ENCODE measurements at places on chromosomes 3 and 15. TPM values are rescaled to one million over a fixed set of nuclear protein-coding genes. Genes with fewer than 3 reads are reported as not detected.

Gene SLC51B
- not detected for polyA plus RNA-seq

- DNase-seq = no peak
These were observed 243.8 kb downstream of the ZNF621 start for GRCh38 chr3:40768536-40768935.

- DNase-seq = no peak
These were observed 243.8 kb upstream of the PEX5L start for GRCh38 chr3:180280555-180280954.

DNA sequence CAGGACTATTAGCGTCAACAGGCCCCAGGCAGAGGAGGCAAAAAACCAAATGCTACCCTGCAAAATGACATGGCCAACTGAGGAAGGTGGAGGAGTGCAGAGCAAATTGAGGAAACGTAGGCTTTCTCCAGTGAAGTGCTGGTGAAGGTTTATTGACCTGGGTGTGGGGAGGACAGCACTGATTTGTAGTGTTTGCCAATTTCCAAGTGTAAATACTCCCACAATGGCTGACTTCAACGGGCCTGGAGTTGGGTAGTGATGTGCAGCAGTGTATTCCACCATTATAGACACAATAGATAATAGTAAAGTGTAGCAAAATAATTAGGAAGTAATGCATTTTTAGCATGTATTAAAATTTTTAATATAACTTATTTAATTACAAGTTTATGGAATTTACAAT, 32.2 kb upstream of the TPM1 start:
- DNase-seq = no peak

- no peak for DNase-seq
These were observed 158.7 kb downstream of the SUCLG2 start for GRCh38 chr3:67495751-67496150.

Gene OR5H14
- polyA plus RNA-seq = not detected

DNA sequence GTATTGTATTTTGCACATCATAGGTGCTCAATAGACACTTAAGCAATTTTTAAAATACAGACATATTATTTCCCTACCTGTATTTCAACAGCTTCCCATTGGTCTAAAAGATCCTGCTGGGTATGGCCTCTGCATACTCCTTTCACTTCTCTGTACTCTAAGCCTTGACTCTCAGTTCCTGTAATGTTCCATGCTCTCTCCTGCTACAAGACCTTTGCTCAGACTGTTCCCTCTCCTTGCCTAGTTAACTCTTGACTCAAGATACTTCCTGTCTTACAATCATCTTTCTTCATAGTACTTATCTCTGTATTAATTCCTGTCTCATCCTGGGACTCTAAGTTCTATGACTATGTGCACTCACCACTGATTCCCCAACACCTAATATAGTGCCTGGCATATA, 1.7 kb downstream of the SCN11A start:
- no peak for DNase-seq

Gene ROPN1
- not detected for polyA plus RNA-seq

GRCh38 chr3:14118400-14119381, 6.0 kb downstream of the CHCHD4 start:
- no peak for DNase-seq

- DNase-seq = no peak
These were observed 136.4 kb downstream of the ZIC4 start for GRCh38 chr3:147269907-147270306.

- DNase-seq = no peak
These were observed 275.8 kb downstream of the SATB1 start for GRCh38 chr3:18149386-18149785.

GRCh38 chr3:115217678-115218451, 70.8 kb upstream of the ZBTB20 start:
- no peak for DNase-seq

- DNase-seq = no peak
These were observed 18.1 kb upstream of the KPNA4 start for GRCh38 chr3:160583451-160583850.

Gene SERPINI2
- 0.04 TPM for polyA plus RNA-seq

GRCh38 chr3:177606891-177607290, 409.6 kb upstream of the TBL1XR1 start:
- DNase-seq = no peak

DNA sequence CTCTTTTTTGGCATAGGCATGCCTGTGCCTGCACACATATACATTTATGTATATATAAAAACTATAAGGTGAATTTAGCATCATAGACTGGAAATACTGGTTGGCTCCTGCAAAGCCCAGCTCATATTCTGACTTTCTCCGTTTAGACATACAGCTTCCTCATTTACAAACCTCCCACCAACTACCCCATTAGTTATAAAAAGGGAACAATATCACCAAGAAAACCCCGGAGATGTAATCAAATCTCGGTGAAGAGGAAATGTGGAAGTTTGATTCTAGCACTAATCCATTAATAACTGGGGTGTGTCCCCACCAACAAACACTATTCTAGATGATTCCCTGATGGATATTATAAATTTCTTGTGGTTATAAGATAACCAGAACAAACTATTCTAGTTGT, 517.7 kb upstream of the TBL1XR1 start:
- no peak for DNase-seq

DNA sequence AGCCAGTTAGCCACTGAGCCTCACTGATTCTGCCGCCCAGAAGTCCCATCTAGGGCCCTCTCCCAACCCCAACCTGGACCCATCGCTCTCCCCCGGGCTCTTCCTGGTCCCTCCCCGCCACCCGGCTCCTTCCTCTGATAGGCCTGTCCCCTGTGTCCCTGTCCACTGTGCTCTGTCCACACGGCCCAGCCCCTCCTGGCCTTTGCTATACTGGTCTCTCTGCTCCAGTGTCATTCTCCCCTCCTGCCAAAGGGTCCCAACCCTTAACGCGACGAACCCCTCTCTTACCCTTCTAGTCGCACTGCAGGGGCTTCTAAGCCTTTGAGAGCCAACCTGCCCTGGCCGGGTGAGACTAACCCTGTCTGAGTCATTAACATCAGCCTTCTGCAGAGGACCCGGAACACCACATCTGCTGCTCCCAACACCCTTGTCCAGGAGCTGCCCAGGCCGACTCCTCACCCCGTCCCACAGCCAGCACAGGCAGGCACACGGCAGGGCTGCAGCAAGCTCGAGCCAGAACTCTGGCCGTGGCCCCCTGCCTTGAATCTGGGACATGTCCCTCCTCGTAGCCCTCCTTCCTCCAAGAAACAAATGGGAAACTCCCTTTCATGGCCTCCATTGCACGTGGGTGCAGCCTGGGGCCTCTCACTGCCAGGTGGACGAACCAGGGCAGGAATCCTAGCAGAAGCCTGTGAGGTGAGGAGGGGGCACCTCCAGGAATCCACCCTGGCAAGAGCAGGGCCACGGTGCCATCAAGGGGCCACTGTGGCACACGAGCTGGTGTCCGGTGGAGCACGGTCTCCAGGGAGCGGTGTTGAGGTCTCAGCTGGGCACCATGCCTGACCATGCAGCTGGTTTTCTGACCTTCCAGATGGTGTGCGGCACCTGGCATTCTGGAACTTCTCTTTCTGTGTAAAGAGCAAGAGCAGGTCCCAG, 140.9 kb upstream of the IQSEC1 start:
- DNase-seq = peak; percentile 26

Gene TTC21A
- 1.00 TPM for polyA plus RNA-seq

Gene ZPLD1
- not detected for polyA plus RNA-seq

- DNase-seq = no peak
These were observed 22.6 kb downstream of the USP50 start for GRCh38 chr15:50523851-50524251.

Gene IMPG2
- 0.09 TPM for polyA plus RNA-seq

DNA sequence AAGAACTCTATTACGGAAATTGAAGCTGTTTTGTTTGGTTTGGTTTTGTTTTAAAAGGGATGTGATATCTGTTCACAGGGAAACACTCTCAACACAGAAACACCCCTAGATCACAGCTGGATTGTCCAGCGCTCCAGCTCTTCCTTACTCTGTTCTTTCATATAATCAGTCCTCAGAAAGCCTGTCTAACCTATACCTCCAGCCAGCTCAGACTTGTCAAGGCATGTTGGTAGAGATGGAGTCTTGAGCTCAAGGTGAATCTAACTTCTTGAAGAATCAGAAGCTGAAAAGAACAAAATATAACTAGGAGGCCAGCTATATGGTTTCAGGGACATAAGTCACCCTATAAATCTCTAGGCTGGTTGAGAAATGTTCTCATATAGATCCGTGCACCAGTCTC, 110.2 kb upstream of the EPHA3 start:
- DNase-seq = no peak

DNA sequence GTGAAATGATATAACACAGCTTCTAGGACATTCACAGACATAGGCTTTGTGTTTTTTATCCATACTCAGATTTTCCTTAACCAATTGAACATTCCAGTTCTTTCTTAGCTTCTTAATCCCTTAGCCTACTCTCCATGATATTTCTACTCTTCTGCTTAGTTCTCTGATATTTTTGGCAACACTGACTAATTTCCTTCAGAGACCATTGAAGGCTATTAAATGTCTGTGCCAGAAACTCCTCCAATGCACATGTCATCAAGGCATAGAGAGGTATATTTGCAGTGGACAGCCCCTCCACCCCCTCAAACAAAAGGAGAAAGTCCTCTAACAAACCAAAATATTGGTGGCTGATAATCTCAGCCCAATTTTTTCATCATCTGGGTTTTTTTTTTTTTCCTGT, 105.9 kb upstream of the TSC22D2 start:
- no peak for DNase-seq

GRCh38 chr3:120440762-120441161, 10.0 kb downstream of the FSTL1 start:
- no peak for DNase-seq

- DNase-seq = no peak
These were observed 90.6 kb downstream of the RSL24D1 start for GRCh38 chr15:55106155-55106554.

DNA sequence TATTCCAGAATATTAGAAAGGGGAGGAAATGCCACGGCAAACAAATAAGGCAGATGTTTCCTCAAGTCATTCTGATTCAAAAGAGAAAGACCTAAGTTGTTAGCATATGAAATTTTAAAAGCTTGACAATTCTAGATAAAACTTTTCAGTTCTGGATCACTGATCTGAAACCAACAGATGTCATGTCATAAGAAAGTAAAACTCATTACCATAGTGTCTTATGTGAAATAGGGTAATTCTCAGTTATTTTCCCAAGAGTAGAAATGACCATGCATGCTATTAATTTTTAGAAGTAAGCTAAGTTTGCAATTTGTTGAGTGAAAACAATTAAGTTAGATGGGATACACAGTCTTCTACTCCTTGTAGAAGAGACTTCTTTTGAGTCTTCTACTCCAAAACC, 630.3 kb downstream of the NAALADL2 start:
- DNase-seq = no peak

GRCh38 chr3:123660900-123661299, 76.0 kb upstream of the HACD2 start:
- DNase-seq = peak; percentile 83

GRCh38 chr3:119013951-119014350, 20.7 kb downstream of the IGSF11 start:
- DNase-seq = no peak

- no peak for DNase-seq
These were observed 53.9 kb downstream of the QTRT2 start for GRCh38 chr3:114110439-114110838.

DNA sequence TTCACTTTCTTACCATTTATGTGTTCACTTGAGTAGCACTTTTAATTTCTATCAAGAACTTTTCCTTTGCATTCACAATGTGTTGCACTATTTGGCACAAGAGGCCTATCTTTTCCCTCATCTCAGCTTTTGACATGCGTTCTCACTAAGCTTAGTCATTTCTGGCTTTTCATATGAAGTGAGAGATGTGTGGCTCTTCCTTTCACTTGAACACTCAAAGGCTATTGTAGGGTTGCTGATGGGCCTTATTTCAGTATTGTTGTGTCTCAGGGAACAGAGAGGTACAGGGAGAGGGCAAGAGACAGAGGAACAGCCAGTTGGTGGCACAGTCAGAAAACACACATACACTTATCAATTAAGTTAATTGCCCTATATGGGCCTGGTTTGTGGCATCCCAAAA, 127.4 kb upstream of the MLF1 start:
- no peak for DNase-seq

DNA sequence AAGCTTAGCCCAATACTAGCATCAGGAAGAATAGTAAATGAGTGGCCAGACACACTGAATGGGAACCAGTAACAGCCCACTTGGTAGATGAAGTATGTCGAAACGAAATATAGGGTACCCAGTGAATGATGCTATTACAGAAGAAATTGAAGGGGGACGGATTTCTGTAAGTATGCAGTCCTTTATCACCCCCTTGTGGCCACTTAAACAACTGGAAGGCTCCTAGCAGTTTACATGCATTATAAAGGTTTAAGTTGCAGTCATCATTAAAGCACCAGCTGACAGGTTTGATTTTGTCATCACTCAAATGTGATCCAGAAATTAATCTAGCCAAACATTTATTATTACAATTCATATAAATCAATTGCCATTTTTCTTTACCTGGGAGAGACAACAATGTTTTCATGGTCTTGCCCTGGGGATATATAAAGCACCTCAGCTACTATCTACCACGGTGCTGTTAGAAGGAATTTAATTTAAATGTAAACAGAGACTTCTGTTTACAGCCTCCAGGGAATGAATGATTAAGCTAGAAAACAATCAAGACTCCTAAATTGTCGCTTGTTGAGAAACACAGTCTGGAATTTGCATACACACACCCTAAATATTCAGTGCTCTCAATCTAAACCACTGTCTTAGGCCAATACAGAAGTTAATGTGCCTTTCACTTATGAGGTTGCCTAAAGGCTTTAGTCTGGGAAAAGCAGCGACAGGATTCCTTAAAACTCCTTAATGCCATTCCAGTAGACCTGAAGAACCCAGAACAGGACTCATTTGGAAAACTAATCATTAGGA, 7.8 kb downstream of the EIF1B start:
- no peak for DNase-seq

Gene LAMB2
- polyA plus RNA-seq = 95.3 TPM

Gene SMAD6
- polyA plus RNA-seq = 0.79 TPM

- no peak for DNase-seq
These were observed 59.7 kb downstream of the LSM3 start for GRCh38 chr3:14238356-14238755.

DNA sequence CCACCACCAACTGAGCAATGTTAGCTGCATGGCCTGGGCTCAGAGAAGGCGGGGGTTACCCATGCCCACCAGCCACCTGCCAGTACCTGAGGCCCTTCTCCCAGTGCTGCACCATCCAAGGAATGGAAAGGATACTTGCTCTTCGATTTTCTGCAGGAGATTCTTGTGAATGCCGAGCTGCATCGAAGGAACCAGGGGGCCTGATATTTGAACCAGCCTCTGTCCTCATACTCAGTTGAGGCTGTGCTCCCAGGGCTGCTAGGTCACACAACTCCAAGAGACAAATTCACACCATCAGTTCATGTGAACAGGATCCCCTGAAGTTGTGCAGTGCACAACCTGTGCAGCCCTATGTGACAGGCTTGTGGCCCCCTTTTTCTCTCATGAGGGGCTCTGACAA, 18.0 kb downstream of the PLA2G4F start:
- DNase-seq = no peak

Gene WNT5A
- polyA plus RNA-seq = 2.3 TPM

Gene ADAMTS17
- polyA plus RNA-seq = 6.8 TPM

Gene ERC2
- polyA plus RNA-seq = not detected

- DNase-seq = no peak
These were observed 520 bp downstream of the ZNF654 start for GRCh38 chr3:88059380-88060170.

Measured in psoas muscle (tissue), 8 donors.